ENCODE measurements at places on chromosomes 6 and 20.

DNA sequence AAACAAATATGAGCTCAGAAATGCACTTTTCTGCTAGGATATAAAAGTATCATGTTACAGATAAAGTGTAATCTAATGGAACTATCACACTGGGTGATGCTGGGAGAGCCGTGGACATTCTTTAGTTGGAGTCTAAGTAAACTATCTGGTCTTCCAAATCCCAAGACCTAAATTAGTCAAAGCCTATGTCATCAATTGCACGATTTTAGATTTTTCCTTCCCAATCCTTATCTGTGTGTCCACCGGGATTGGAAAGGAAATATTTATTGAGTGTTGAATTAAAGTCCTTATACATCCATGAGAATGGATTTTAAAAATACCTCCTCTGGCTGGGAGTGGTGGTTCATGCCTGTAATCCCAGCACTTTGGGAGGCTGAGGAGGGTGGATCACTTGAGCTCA is 19.6 kb upstream of the MRAP2 start:
- DNase-seq = no peak

DNA sequence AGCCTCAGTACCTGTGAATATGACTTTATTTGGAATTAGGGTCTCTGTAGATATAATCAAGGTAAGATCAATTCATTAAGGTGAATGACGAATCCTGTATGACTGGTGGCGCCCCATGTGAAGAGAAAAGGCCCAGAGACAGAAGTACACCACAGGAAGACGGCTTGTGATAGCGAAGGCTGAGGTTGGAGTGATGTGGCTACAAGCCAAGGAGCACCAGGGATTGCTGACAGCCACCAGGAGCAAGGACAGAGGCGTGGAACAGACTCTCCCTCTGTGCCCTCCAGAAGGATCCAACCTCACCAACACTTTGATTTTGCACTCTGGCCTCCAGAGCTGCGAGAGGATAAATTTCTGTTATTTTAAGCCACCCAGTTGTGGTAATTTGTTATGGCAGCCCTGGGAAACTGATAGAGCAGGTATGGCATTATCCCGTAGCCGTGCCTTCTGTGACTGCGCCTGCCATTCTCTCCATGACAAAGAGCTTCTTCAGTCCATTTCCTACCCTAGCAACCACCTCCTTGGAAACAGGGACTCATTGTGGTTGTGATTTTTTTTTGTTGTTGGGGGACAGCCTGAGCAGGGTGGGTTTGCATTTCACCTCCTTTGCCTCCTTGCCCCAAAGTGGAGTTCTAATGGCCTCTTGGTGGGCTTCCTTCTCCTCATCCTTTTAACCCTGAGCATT is 29.6 kb downstream of the PTK7 start:
- DNase-seq = no peak

DNA sequence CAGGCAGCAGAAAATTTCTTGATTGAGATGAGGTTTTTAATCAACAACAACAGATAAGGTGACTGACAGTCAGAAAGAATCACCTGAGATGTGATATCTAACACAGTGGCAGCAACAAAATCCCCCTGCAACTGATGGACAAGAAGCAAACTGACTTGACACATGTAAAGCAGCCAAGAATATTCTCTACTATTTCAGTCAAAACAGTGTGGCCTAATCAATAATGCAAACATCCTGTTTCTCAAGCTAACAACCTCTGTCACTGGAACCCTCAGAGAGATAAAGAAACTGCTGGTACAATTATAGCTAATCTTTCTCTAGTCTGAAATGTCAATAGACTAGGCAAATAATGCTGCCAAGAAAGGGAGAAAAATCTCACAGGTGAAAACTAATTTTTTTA is 4.6 kb upstream of the CGA start:
- DNase-seq = no peak

- no peak for DNase-seq
These were observed 131.7 kb upstream of the PHACTR1 start for GRCh38 chr6:12584631-12585405.

DNA sequence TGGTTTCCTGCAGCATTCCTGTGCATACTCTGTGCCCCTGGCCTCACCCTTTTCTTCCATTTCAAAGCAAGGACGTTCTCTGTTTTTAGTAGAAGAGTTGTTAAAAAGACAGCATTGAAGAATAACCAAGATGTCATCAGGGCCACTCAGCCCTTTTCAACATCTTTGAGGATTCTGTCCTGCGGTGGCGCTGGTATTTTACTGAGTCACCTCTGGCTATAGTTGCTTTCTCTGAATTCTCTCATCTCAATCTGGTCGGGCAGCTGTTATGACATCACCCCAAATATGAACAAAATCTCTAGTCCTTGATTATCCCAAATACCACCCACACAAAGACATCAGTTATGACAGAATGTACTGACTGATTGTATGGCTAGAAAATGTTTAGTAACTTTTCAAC is 204.2 kb downstream of the GRIK2 start:
- no peak for DNase-seq

DNA sequence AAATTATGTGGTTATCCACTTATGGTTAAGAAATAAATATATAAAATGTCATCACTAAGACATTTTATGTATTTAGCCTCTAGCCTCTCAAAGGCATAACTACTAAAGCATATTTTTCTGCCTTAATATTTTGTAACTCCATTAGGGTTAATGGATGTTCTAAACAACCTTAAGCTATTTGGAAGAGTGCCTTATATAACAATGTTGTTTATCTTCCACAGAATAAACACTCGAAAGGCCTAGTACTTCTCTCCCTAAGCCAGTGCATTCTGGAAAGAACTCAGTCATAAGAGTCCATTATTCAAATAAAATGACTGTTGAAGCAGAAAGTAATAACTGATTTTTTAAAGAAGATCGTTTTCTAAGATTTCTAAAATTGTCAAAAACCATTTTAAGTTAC is 15.0 kb upstream of the PRIM2 start:
- no peak for DNase-seq

GRCh38 chr20:7695051-7695495 is 245.2 kb downstream of the HAO1 start:
- DNase-seq = no peak

DNA sequence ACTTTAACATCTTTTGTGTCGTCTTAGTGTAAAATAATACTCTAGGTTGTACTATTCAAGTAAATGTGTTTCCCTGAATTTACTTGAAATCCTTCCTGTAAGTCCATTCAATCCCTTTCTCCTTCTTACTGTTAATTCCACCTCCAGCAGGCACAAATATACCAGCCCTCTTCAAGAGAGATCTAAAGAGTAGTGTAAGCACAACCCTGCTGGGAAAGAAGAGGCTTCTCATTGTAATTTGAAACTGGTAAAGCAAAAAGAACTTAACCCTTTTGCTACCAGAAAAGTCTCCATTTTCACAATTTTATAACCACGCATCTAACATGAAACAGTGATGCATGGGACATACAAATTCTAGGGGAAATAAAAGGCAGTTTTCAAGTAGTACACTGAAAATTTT is at the start of gene BMP5:
BMP5 (minus strand) TSS at position 191 of the 400 bp plus-strand sequence. CDS start 725 bp downstream, outside the sequence.
- DNase-seq = no peak

- DNase-seq = no peak
These were observed 41.2 kb upstream of the LY86 start for GRCh38 chr6:6547110-6547879.

- DNase-seq = no peak
These were observed 53.1 kb upstream of the SMOC2 start for GRCh38 chr6:168387911-168388310.

GRCh38 chr6:21037453-21037852 is 503.2 kb downstream of the CDKAL1 start:
- DNase-seq = no peak

- DNase-seq = no peak
These were observed 33.9 kb downstream of the ZNF133 start for GRCh38 chr20:18321976-18322950.

GRCh38 chr6:122077603-122078002 is 321.8 kb upstream of the HSF2 start:
- no peak for DNase-seq

DNA sequence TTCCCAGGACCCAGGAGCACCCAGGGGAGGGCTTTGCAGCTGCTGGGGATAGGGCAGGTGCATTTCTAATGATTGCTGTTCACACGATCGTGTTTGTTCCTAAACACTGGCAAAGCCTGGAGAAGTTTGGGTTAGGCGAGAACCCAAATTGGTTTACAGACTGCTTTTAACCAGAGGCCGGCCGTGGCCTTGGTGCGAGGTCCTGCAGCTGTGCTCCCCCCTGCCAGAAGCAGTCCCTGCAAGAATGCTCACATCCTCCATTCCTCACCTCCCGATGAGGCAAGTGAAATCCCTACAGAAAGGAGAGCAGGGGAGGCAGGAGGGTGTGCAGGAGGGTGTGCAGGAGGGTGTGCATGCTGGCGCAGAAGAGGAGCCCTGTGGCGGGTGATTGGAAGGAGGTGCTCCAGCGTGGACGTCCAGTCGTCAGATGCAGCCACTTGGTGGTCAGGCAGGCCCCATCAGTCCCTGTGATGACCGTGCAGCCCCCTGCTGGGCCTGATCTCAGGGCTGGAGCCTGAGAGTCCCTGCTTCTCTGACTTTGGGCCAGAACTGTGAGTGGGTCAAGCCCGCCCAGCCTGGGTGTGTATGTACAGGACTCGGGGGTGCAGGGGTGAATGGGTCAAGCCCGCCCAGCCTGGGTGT is 55.7 kb upstream of the FRMD1 start:
- DNase-seq = no peak

GRCh38 chr6:3848925-3849605 is at the start of gene FAM50B:
Gene FAM50B, plus strand, starts transcription at chr6:3849373. Its CDS starts 439 bp downstream, at chr6:3849812.
- DNase-seq = peak; percentile 16

- DNase-seq = no peak
These were observed 403.9 kb upstream of the JARID2 start for GRCh38 chr6:14841901-14842421.

DNA sequence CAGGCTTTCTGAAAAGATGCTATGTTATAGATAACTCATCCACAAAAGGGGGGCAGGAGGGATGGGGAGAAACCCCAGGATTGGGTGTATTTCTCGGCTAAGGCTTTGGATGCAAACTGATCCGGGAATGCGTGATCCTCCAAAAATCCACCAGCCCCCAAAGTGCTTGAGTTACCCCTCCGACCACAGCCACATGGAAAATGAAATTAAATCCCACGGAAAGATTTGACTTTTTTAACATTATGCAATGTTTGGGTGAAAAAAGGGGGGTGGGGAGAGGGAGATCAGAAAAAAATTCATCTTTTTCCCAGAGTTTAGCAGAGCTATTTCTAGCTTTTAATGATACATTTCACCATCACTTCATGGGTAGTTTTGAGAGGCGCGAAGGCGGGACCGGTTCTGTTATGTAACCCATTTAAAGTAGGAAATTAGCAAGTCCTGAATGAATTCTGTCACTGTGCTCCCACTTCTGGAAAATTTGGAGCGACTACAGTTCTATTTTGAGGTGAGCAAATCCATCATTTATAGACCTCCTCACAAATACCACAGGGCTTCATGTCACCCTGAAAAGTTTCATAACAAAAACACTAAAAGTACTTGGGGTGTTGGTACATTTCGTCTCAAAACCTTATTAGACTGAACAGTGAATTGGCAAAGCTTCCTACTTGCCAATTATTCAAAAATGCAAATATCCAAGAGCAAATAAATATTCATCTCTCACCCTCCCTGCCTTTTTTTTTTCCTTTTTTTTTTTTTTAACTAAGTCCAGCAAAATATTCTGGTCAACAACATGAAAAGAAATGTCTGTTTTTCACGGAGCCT is 51.9 kb upstream of the NFATC2 start:
- no peak for DNase-seq

DNA sequence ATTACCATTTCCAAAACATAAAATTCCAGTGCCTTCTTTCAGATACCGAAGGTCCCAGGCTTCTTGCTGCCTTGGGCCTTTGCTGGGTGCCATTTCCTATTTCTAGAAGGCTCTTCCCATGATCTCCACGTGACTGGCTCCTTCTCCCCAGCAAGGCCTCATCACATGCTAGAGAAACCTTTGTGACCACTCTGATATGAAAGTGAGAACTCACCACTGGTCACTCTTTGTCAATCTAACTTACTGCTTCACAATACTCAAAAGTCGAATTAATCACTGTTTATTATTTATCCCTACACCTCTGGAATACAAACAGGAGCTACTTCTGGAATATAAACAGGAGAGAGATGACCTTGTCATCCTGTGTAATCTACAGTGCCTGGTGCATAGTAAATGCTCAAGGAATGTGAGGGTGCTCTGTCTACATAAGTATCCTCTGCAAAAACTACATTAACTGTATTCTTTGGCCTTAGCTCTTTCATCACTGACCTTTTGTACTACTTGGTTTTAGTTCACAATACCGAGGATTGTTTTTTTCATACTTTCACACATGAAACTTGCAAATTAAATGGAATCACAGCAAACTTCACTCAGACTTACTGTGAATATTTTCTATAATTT is 1.6 kb downstream of the STX7 start:
- DNase-seq = no peak

DNA sequence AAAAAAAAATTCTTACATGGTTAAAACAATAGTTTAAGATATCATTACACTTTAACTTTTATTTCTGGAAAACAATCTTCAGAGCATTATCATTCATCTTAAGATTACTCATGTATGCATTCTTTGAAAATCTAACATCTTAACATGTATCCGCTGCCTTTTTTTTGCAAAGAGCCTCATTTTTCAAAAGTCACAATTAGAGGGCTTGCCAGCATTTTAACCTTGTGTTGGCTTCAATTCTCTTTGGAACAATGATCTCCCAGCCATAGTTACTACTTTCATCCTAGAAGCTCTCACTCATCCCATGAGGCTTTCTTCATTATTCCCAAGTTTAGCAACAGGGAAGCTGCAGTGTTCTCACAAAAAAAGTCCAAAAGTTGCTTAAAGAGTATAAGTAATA is 330.8 kb downstream of the BCKDHB start:
- DNase-seq = no peak

DNA sequence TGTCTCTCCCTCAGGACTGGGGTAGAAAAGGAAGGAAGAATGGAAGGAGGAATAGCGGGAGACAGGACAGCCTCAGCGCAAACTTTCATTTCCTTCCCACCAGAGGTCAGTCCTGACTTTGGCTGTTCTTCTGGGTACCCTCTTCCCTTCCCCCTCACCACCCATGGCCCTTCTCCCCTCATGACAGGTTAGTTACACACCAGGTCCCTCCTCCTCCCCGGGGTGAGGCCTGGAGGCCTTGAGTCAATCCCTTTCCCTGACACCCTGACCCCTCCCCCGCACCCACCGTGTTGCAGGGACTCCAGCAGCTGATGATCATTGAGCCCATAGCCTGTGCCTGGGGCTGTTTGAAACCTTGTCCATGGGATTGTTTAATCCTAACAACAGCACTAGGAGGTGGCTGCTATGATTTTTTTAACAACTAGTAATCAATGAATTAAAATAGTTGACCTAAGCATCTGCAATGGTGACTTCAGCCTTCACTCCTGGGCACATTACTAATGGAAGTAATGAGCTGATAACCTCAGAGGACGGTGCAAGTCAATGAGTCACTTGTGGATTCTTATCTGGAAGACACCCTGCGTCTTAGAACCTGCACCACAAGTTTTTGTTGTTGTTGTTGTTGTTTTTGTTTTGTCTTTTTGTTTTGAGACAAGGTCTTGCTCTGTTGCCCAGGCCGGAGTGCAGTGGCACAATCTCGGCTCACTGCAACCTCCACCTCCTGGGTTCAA is 46.6 kb upstream of the CCDC167 start:
- no peak for DNase-seq

Measured in cerebellar nuclear complex (tissue), 1 donor.